ENCODE measurements at places on chromosomes 13 and 19.

DNA sequence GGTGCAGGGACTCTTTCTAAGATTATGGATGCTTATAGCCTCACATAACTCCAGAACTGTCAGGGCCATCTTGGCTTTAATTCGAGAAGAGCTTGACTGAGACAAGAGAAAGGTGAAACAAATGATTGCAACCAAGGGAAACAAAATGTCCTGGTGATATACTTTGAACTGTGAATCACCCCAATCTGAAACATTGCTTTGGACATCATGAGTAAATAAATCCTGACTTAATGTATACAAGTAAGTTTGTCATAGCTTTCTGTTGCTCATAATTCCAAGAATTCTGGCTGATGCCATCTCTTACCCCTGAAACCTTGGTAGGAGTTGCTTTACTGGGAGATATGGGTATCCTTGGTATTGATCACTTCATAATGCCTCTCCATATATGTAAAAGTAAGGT is 5.8 kb upstream of the VWA8 start:
- no peak for DNase-seq

DNA sequence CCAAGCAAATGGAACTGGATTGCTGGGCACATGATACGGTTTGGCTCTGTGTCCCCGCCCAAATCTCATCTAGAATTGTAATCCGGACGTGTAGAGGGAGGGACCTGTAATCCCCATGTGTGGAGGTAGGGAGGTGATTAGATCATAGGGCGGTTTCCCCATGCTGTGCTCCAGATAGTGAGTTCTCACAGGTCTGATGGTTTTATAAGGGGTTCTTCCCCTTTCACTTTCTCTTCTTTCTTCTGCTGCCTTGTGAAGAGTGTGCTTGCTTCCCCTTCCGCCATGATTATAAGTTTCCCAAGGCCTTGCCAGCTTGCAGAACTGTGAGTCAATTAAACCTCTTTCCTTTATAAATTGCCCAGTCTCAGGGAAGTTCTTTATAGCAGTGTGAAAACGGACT is 32.6 kb upstream of the MTIF3 start:
- DNase-seq = no peak

DNA sequence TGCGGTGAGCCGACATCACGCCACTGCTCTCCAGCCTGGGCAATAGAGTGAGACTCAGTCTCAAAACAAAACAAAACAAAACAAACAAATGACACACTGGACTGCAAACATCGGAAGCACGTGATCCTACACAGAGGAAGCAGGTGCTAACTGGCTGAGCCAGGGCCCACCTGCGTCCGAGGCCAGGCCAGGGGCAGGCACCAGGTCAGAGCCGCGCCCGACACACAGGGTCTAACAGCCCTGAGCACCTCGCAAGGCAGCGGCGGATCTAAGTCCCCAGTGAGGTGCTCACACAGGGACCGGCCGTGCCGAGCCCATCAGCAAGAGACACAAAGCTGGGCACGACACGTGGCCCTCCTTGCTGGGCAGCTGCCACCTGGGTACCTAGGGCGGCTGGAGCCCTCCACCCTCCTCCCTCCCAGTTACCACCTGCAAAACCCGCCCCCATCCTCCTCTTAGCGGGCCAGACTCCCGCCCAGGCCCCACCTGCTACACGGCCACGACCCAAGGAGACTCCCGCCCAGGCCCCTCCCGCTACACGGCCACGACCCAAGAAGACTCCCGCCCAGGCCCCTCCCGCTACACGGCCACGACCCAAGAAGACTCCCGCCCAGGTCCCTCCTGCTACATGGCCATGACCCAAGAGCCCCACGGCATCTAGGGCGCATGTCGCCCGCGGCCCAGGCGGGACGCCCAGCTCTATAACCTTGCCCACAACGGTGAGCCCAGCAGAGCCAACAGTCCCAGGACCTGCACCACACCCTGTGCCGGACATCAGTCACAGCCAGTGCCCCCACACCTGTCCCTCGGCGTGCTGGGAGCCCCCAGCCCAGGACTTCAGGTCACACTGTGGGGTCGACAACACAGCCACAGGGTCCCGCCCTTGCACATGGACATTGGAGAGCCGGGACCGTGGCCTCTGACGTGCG is 15.6 kb downstream of the AP3D1 start:
- DNase-seq = no peak

DNA sequence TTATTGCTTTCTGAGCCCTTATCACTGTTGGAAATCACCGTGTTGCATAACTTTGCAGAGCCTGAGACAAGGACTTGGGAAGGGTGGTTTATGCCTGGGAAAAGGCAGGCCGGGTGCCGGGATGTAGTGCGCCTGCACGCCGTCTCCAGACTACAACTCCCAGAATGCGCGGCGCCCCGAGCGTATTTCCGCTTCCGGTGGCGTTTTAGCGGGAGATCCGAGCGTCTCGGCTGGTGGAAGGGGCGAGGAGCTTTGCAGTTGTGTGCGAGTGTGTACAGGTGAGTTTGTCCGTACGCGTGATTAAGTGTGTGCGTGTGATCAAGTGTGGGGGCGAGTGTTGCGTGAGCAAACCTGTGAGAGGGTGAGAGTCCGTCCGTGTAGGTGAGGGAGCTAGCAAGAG is 75.4 kb downstream of the PEG3 start:
- DNase-seq = no peak

- DNase-seq = no peak
These were observed 66.8 kb upstream of the MCF2L start for GRCh38 chr13:112902101-112902651.

GRCh38 chr13:112055036-112055914 is 11.7 kb upstream of the SOX1 start:
- DNase-seq = no peak

DNA sequence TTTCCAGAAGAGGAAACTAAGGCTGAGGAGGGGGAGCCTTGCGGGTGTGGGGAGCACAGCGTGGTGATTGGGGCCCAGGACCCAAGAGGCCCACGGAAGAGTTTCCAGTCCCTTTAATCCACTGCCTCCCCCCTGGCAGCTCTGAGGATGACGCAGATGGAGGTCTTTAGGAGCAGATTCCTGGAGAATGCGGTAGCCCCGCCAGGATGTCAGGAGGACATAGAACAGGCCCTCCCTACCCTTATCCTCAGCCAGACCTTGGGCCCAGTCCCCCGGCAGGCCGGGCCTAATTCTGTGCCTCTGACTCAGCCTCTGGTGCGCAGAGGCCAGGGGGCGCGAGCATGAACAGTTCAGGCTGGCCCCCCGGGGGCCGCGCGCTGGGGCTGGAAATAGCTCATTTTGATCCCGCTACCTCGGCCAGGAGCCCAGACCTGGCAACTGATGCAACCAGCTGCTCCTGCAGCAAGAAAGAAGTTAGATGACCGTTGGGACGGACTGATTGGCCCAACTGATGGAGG is 461 bp upstream of the HSPB6 start:
- no peak for DNase-seq

DNA sequence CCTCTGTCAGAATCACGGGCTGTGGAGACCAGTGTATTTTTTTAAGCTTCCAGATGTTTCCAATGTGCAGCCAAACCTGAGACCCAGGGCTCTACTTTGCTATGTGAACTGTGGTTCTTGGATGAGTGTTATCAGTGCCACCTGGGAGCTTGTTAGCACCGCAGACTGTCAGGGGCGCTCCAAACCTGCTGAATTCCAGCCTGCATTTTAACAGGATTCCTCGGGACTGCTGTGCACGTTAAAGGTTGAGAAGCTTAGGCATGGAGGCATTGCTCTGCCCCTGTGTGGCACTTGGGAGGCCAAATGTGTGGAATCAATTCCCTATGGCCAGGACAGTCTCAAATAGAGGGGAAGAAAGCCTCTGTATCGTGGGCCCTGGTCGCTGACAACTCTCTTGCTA is 80.3 kb downstream of the ANKRD10 start:
- no peak for DNase-seq

DNA sequence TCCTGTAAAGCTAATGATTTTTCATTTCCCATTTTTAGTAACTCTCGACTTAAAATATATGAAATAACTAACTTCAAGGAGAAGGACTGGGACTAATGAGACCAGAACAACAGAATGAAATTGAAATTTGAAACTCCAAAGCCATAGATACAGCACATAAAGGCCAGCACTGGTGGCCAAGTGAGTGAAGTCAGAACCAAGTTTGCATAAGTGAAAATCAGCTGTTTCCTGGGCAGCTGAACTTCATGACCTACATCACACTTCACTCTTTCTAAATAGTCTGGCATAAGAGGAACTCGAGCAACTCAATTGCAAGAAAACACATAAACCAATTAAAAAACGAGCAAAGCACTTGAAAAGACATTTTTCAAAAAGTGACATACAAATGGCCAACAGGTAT is 84.5 kb downstream of the DCLK1 start:
- DNase-seq = no peak

DNA sequence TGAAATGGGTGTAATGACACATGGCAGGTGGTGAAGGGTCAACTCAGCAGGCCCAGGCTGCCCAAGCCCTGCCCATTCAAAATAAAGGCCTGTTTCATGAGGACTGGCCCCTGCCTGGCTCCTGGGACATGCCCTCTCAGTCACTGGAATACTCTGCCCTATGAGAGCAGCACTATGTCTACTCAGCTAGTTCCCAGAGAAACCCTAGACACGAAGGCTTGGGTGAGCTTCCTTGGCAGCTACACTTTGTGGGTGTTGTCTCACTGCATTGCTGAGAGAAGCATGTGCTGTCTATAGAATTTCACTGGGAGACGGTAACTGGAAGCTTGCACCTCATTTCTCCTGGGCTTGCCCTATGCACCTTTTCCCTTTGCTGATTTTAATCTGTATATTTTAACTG is 752.8 kb downstream of the LIG4 start:
- no peak for DNase-seq

DNA sequence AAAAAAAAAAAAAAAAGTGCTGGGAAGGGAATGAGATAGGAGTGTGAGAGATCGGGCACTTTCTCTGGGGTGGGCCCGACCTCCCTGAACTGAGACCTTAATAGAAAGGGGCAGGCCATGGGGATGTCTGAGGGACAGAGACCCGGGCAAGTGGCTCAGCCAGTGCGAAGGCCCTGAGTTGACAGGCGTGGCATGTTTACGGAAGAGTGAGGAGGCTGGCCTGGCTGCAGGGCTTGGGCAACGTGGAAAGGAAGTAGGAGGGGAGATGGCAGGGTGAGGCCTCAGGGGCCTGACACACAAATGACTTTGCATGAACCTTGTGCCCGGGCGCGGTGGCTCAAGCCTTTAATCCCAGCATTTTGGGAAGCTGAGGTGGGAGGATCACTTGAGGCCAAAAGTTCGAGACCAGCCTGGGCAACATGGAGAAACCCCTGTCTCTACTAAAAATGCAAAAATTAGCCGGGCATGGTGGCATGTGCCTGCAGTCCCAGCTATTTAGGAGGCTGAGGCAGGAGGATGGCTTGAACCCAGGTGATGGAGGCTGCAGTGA is 13.9 kb downstream of the FCHO1 start:
- DNase-seq = peak; percentile 31

- DNase-seq = no peak
These were observed 597.7 kb downstream of the GPC6 start for GRCh38 chr13:93824286-93824685.

DNA sequence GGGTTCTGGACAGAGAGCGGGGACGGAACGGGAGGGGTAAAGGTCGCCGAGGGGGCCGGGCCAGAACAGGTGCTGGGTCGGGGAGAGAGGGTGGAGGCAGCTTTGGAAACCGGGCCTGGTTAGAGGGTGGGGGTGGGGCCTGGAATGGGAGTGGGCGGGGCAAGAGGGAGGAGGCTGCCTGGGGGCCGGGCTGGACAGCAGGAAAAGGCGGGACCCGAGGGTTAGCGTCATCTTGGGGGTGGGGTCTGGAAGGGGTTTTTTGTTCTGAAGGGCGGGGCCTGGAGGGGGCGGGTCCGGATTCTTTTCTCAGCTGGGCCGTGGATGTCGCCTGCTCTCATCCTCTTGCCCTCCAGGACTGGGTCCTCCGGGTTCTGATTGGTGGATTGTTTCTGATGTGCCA is 4.3 kb upstream of the ZNF813 start:
- no peak for DNase-seq

GRCh38 chr19:42224940-42225717 is 5.0 kb downstream of the ZNF526 start:
- DNase-seq = no peak

GRCh38 chr13:91045351-91046034 is 302.0 kb upstream of the MIR17HG start:
- DNase-seq = no peak

GRCh38 chr13:113639616-113640262 is 18.3 kb downstream of the ATP4B start:
- DNase-seq = no peak

- DNase-seq = no peak
These were observed 70.9 kb downstream of the CDK8 start for GRCh38 chr13:26324867-26325266.

DNA sequence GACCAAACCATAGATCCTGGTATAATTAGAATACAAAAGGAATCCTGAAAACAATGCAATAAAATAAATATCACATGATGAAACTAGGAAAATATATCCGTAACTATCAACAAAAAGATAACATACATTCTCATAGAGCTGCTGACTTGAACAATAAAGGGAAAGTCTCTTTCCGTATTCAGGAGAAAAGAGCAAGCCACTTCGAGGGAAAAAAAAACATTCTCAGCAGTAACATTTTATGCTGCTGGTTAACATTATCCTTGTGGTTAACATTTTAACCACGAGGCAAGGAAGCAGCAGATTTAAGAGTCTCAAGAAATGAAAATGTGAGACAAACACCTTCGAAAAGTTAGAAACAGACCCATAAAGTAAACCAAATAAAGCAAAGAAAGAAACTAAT is 25.8 kb downstream of the NALCN start:
- no peak for DNase-seq

DNA sequence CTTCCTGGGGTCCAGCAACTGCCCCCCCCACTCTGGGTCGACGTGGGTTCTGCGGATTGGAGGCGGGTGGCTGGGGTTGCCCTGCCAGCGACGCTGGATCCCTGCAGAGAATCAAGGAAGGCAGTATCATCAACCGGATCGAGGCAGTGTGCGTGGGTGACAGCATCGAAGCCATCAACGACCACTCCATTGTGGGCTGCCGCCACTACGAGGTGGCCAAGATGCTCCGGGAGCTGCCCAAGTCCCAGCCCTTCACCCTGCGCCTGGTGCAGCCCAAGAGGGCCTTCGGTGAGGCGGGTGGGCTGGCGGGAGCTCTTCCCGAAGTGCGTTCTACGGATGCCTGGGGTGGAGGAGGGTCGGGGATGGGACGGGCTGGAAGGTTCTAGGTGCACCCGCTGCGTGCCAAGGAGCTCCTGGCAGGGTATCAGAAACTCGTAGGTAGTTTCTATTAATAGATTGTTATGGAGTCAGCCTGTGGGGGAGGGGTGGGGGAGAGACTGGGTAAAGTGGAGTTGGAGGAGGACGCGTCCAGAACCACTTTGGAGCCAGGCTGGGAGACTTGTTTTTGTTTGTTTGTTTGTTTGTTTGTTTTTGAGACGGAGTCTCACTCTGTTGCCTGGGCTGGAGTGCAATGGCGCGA is 1.5 kb downstream of the GIPC3 start:
- no peak for DNase-seq

Data from hematopoietic multipotent progenitor cell treated with erythropoietin and hydrocortisone succinate and interleukin-3 and kit ligand, for 17 days (in vitro differentiated cells).